Left kidney (tissue), 8 donors: ENCODE measurements at places on chromosomes 6 and 20. TPM values are rescaled to one million over a fixed set of nuclear protein-coding genes. Genes with fewer than 3 reads are reported as not detected.

Gene TPD52L2
- polyA plus RNA-seq = 84.6 TPM

Gene FAM83C
- polyA plus RNA-seq = not detected

Gene ZNF133
- 35.1 TPM for polyA plus RNA-seq

Gene EPM2A
- polyA plus RNA-seq = 16.6 TPM

Gene RSPH3
- 21.1 TPM for polyA plus RNA-seq

Gene SLC25A27
- 69.6 TPM for polyA plus RNA-seq

Gene ZBTB46
- polyA plus RNA-seq = 16.7 TPM

- no peak for DNase-seq
These were observed 16.4 kb downstream of the TRMT6 start for GRCh38 chr20:5933802-5934436.

- DNase-seq = no peak
These were observed 45.4 kb downstream of the CDS2 start for GRCh38 chr20:5172167-5172601.

GRCh38 chr6:161116554-161116953, 125.0 kb downstream of the MAP3K4 start:
- no peak for DNase-seq

GRCh38 chr6:8074213-8074612, 10.0 kb upstream of the BLOC1S5 start:
- DNase-seq = no peak

- DNase-seq = no peak
These were observed 34.2 kb upstream of the GFRAL start for GRCh38 chr6:55293116-55293515.

- peak; percentile 8 for DNase-seq
These were observed 137.9 kb downstream of the AGPAT4 start for GRCh38 chr6:161135695-161136591.

GRCh38 chr20:38138086-38138778, 26.8 kb downstream of the TGM2 start:
- no peak for DNase-seq

DNA sequence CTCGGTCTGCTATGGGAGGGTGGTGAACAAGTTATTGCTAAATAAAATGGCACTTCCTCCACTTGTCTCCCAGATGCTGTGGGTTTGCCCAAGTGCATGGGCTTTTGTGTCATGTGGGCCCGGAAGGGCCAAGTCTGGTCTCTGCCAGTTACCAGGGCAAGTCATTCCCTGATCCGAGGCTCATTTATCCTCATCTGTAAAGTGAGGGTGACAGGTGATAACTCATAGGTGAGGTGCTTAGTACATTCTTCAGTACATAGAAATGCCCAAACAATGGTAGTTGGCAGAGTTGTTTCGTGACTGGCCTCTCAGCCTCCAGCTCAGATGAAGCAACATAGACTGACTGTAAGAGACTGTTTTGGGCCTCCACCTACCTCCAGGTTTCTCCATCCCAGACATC, 2.0 kb upstream of the MUCL3 start:
- DNase-seq = no peak

- no peak for DNase-seq
These were observed 3.0 kb upstream of the C4A start for GRCh38 chr6:31978831-31979230.

- DNase-seq = no peak
These were observed 77.7 kb downstream of the TMEM170B start for GRCh38 chr6:11615214-11615602.

DNA sequence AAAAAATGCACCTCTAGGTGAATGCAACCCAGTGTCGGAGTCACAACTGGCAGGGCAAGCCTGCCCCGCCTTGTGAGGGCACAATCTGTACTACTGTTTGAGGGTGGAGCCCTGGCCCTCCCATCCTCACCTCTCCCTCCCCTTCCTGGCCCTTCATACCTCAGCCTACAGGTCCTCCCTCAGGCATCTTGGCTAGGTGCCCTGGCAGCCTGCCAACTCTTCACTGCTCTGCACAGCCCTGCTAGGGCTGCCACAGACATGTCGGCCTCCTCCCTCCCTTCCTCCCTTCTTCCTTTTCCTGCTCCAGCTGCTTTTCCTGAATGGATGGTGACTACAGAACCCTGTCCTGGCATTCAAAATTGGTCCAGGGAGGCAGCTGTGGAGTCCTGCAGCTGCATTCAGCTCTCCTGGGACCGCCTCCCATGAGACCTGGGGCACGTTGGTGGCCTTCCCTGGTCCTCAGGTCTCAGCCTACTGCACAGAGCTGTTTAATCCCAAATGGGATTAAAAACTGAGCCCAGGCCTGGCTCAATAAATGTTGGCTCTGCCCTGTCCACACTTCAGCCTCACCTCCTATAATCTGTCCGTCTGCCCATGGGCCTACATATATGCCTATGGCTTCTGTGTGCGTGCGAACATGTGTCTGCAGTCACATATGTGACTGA, 52.7 kb downstream of the CDH22 start:
- DNase-seq = peak; percentile 36

GRCh38 chr6:161054876-161055275, 63.3 kb downstream of the MAP3K4 start:
- no peak for DNase-seq
